ENCODE measurements at places on chromosomes 5 and 9.
A peak's percentile ranks its signal among the peaks of the same experiment; 100 is the strongest.

DNA sequence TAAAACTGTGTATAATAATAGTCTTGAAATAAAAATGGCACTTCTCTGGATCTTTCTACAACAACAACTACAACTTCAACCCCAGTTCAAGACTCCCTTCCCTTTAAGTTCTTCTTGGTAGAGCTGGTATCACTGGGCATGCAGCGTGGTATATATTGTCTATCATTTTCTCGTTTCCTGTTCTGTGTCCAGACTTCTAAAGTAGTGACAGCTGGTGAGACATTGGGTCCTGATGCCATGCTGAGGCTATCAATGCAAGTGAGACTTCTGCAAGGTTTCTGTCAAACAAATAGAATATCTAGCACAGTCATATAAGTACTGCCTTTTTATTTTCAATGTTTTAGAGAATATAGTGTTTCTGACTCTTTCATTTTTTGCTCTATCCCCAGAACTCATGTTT, 123.0 kb upstream of the GRIN3A start:
- DNase-seq = no peak

DNA sequence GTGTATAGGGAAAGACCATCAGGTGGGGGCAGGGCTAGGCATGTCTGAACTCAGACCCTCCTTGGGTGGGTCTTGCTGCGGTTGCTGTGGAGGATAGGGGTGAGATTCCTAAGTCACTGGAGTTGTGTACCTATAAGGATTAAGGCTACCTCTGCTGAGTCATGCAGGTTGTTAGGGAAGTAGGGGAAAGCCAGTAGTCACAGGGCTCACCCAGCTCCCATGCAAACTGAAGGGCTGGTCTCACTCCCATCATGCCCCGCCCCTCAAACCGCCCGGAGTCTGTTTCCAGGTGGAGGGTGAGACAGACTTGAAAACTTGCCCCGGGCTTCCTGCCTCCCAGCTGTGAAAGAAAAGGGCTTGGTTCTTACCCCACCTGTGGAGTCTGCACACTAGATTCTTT, 161.8 kb downstream of the CAVIN4 start:
- DNase-seq = no peak

DNA sequence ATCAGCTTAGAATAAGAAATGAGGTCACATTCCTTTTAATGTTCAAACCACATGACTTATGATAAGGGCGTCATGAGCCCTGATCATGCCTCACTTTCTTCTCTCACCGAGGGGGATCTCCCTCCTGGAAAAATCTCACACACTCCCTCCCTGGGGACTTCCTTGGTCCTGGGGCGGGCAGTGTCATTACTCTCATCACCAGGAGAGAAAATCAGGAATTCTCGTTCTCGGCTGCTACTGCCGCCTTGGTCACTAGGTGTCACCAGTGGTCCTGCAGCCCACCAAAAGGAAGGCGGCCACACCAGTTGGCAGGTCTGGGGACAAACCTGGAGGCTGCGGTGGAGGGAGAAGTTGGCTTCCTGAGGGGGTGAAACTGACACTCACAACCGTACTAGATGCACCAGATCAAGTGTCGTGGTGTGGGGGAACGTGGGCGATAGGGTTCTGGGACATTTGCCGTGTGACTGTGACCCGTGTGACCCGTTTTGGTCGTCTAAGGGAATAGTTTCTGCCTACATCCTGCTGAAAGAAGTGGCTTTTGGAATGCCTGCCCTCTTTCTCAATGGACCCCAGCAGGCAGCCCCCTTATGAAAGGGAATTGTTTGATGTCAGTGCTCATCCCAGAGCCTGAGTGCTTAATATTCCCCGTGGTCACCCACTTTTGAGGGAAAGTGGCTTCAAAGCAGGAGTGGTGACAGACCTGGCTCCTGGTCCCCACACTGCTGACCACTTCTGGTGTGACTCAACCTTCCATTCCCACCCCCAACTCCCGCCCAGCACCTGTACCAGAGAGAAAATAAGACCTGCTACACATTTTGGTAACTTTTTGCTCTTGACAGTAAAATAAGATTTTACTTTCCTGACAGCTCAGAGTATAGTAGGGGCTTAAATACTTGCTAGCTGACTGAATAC, 63.2 kb downstream of the ACER2 start:
- no peak for DNase-seq

DNA sequence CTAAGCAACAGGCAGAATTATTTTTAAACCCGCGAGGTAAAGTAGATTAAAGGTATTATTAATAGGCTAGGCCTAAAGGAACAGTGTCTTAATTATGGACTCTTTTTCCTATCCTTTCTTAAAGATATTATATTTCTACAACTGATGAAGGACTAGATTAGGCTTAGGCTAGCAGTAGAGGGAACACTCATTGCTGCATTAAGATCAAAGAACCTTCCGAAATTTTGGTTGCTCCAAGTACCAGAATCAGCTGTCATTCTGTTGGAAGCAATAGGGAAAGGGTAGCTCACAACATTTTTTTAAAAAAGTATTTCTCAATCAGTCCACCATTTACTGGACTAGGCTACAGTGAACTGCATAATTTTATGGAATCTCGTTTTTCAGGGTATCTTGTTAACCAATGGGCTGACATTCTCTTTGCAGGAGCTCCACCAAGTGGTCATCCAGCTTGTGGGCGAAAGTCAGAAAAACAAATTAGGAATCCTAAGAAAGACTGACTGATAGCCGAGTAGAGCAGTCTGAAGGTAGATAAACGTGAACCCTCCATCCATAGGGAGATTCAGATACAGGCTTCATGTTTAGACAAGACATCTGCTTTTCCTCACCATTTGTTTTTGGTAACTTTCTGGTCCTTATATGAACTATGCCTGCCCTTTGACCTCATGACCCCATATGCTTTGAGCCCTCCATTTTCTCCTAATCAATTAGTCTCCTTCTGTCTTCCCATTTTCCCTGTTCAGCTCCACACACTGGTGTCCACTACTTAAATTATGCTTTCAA, 103.6 kb upstream of the CHD1 start:
- DNase-seq = peak; percentile 2

DNA sequence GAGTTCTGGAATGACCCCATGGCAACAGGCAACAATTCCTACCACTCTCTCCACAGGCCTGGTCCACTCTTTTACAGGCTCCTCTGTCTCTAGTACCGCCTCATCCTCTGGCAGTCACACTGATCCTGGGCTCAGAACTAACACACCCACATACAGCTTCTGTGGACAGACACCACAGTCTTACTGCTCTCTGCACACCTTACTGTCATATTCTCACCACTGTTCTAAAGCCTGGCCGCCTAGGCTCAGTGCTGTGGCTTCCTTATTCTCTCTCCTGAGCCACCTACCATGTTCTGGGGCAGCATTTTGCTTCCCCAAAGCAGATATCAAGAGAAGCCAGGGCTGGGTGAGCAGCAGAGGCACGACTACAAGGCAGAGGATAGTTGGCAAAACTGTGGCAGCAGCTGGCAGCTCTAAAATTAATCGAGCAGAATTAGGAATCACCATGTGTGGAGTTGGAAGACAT, 14.8 kb downstream of the REEP5 start:
- DNase-seq = no peak

GRCh38 chr5:17329571-17329970, 112.1 kb downstream of the BASP1 start:
- no peak for DNase-seq

- no peak for DNase-seq
These were observed 40.3 kb downstream of the MAP1B start for GRCh38 chr5:72147569-72147968.

DNA sequence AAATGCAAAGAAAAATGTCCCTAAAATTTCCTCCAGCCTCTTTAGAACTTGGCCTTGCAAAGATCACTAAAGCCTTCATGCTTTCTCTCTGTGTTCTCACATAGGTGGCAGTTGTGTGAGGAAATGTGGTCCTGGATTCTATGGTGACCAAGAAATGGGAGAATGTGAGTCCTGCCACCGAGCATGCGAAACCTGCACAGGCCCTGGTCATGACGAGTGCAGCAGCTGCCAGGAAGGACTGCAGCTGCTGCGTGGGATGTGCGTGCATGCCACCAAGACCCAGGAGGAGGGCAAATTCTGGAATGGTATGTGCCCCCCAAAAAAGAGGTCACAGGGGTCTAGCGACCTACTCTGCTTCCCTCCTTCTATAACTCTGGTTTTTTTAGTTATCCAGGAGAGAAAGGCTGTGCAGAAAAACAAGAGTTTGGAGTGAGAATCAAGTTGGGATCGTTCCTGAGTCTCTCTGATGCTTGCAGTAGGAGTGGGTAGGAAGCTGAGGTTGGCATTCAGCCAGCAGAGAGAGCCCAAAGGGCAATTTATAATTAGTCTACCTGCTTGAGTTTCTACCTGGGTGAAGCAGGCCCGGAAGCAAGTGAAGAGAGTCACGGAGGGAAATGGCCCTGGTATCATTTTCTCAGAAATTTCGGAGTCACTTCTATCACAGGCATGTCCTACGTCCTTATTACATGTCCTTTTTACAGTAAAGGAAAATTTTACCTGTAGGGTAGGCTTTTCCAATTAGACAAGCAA, 97.5 kb downstream of the RFK start:
- no peak for DNase-seq

DNA sequence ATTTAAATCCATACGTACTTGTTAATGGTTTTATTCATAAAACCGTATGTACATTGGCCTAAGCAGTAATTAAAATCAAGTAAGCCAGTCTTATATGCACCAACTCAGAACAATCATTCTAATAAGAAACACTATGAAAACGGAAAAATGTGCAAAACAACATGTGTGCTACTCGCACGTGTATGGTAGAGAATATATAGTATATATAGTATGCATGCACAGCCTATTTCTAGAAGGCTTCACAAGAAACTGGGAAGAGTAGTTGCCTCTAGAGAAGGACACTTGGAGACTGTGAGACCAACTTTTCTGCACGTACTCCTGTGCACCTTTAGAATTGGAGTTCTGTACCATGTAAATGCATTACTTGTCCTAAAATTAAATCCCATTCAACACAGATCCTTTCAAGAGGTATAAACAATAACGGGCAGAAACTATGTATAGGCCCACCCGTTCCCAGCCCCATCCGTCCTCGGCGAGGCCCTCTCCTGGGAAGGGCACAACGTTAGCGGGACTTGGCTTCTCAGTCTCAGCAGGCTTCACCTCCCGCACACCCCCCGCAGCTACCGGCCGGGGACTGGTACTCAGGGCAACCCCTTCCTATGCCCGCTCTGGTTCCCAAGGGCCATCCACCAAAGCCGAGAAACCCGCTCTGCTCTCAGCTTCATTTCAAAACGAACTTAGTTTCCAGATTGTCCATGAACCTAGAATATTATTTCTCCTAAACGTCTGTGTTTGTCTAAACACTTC, 2.0 kb downstream of the CDC14B start:
- DNase-seq = no peak

DNA sequence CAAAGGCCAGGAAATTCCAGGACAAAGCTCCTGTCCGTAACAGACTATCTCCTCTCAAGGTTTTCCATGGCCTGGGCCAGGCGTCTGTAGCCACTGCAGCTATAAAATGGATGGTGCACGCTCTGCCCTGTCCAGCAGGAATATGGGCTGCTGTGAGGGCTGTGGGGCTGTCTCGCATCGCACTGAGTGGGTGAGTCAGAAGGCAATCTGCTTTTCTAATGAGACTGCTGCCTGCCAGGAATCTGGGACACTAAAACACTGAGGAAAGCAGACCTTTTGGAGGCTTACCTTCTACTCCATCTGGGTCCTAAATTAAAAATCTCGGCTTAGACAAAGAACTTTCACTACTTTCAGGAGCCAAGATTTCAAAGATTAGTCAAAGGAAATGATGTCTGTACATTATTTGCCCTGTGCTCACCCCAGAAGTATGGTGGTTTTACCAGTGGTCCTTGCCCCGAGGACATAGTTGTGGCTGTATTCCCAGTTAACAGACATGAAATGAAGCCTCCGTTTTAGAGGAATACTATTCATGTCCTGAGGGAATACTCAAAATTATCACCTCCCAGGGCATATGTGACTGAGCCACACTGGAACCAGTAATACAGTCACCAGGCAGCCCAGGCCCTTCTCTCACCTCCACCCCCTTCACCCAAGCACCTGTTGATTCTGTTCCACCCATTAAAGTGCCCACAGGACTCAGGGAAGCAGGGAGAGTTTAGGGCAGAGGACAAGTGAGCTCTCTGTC, 56.4 kb downstream of the PFDN1 start:
- no peak for DNase-seq

- DNase-seq = peak; percentile 26
These were observed 87.3 kb upstream of the SLC44A1 start for GRCh38 chr9:105157171-105157583.

DNA sequence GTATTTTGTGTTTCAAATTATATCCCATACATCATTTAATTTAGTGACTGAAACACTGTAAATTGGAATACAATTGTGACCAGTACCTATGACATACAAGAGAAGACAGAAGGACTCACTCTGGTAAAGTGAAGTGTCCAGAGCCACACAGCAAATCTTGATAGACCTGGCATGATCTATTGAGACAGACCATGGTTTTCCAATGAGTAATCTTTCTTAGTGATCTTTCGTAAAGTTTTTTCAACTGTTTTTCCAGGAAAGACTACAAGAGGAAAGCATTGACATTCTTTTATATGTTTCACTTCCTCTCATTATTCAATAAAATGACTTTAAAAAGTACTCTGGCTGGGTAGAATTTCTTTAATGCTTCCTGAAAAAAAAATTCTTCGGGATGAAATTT, 43.3 kb upstream of the ALDH1A1 start:
- DNase-seq = no peak
